Motor neuron (in vitro differentiated cells): ENCODE measurements at places on chromosomes 2 and 18. TPM values are rescaled to one million over a fixed set of nuclear protein-coding genes. Genes with fewer than 3 reads are reported as not detected.

DNA sequence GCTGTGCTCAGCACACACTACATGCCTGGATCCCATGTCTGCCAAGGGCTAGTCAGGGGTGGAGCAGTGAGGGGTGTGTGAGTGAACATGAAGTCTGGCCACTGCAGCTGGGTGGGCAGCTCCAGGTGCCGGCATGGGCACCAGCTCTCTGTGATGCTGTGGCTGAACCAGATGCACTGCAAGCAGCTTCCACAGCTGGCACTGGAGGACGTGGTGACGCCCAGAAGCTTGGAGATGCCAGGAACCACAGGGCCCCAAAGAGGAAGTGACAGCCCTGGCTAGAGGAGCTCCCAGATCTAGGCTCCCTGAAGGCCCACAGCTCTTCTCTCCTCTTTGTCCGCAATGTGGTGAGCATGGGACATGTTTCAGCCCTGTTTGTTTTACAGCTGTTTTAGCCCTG lies 776.3 kb upstream of the POU3F3 start:
- no peak for ATAC-seq

DNA sequence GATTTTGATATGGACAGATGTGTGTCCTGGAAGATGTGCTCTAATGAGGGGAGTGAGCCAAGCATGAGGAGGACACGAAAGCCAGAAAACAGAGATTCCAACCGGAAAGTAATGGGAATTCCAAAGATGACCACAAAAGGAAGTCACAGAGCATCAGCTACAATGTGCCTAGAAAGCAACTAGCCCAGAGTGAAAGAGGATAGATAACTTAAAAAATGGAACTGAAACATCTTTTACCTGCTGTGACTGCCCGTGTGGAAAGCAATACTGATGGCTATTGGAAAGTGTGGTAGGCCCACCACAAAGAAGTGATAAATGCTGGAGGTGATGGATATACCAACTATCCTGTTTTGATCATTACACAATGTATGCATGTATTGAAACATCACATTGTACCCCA lies 21.6 kb downstream of the DNMT3A start:
- ATAC-seq, result no peak

GRCh38 chr2:98155716-98156115 lies 68.7 kb downstream of the VWA3B start:
- no peak for ATAC-seq

CFC1 gene
- 0.75 and 1.0 TPM in 2 replicates for total RNA-seq

GRCh38 chr18:34807106-34807796 lies 97.2 kb downstream of the DTNA start:
- ATAC-seq, result no peak

COL5A2 gene
- 7.3 and 7.5 TPM in 2 replicates for total RNA-seq

KCNE4 gene
- 1.1 and 1.3 TPM in 2 replicates for total RNA-seq

DNA sequence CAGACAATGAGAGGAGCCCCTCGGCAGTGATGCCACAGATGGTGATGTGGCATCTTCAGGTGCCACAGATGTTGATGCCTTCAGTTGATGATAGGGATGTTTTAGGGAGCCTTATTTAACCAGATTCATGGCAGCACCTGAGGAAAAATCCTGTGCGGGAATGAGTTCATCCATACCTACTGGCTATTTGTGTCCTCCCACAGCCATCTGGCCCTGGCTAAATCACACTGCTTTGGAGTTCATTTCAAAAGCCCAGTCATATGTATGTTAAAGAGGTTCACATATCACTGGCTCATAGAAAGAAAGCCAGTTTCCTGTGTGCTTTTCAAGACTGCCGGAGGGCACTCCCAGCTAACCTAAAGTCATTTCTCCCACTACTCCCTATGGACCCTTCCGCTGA lies 131.3 kb downstream of the MCFD2 start:
- no peak for ATAC-seq

KLHL14 gene
- total RNA-seq, result 0.67 and 3.1 TPM in 2 replicates

EFR3B gene
- total RNA-seq, result 15.9 and 17.1 TPM in 2 replicates

ITGB6 gene
- total RNA-seq, result 0.05 and 0.10 TPM in 2 replicates

GRCh38 chr2:233409286-233409991 lies 55.1 kb downstream of the DGKD start:
- ATAC-seq, result peak; percentile 79

DNA sequence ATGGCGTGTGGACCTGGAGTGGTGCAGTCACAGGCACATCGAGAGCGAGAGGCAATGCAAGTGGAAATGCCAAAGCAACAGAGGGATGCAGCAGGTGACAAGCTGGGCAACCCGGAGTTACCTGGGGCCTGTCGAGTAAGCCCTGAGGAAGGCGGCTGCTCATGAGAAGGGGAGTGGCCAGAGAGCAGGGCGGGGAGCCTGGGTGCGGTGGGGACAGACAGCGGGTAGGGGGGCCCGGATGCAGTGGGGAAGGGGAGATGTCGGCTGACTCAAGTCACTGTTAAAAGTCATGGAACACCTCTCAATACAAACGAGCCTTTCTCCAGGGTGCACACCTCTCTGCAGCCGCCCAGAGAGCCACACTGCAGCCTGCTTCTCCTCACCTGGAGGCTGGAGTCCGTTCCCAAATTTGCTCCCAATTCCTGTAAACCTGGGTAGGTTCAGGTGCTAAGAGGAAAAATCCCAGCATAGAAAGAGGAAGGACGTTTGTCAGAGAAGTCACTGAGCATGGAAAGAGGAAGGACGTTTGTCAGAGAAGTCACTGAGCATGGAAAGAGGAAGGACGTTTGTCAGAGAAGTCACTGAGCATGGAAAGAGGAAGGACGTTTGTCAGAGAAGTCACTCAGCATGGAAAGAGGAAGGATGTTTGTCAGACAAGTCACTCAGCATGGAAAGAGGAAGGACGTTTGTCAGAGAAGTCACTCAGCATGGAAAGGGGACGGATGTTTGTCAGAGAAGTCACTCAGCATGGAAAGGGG lies 71.7 kb upstream of the TWIST2 start:
- ATAC-seq, result no peak

DNA sequence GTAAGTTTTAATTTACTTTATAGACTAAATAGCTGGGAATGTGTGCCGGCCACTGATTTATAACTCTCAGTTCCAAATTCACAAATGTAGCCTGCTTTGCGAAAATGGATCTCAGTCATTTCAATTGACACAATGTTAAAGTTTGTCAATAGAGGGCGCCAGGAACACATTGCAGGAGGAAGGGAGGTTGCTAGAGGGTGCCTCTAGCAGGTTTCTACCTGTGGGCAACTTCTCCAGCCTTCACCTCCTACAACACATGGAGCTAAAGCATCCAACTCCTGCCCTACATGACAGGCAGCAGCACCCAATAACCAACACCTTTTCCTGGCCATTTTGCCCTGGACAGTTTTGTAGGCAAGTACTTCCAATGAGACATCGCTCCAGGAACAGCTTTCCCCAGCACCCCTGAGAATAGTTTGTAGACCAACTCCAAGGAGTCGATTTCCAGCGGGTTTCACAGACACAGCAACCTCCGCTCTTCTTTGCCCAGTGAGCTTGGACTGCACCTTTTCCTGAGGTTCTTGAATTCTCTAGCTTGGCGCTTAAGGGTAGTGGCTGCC lies 784.8 kb upstream of the CDH2 start:
- ATAC-seq, result no peak

BCS1L gene
- 38.2 and 38.9 TPM in 2 replicates for total RNA-seq

DNA sequence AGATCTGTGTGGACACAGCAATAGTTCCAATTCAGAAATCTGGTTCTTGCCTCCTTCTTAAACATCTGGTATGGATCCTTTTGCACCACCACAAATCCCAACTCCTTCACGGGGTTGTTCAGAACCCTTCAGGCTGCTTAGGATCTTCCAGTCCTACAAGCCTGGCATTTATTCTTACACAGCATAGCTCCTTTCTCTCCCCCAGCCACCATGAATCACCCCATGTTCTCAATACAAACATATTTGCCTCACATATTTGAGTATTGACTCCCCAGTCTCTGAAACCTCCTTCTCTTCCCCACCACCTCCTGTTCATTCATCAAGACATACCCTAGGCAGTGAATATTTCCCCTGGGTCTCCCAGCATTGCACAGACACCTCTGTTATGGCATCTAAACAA lies 155.2 kb downstream of the ALK start:
- ATAC-seq, result no peak

DNA sequence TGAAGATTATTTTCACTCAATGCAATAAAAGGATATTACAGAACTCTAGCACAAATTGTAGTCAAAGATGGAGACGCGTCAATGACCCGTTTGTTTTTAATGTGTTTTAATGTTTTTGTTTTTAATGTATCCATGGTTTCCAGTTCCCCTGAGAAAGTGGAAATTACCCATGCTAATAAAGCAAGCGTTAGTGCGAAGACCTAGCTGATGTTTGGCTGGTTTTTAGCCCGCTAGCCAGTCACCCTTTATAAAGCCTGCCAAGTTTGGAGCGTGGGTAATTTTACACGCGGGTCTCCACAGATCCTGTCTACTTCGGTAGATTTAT lies 430 bp upstream of the CHMP1B start:
- peak; percentile 35 for ATAC-seq

- ATAC-seq, result no peak
These were observed 73.3 kb downstream of the NDUFA10 start for GRCh38 chr2:239951825-239952224.

- ATAC-seq, result peak; percentile 57
These were observed 132.1 kb downstream of the SH3RF3 start for GRCh38 chr2:109260886-109261700.

HOXD12 gene
- total RNA-seq, result 0.13 TPM in 1 of 2 replicates, not detected in the other

- peak; percentile 84 for ATAC-seq
These were observed 47.7 kb upstream of the PLA2R1 start for GRCh38 chr2:160109939-160110673.

FAP gene
- total RNA-seq, result not detected in 2 replicates

ATG9A gene
- total RNA-seq, result 50.5 and 69.5 TPM in 2 replicates

MAP3K19 gene
- total RNA-seq, result 33.4 and 34.3 TPM in 2 replicates

- ATAC-seq, result peak; percentile 91
These were observed 6.0 kb upstream of the SLC35F6 start for GRCh38 chr2:26757873-26758789.
